Fibroblast of lung (primary cell): ENCODE measurements at places on chromosomes 3 and 15. TPM values are rescaled to one million over a fixed set of nuclear protein-coding genes. Genes with fewer than 3 reads are reported as not detected.

Gene MUSTN1
- total RNA-seq = not detected in 2 replicates

Gene RRP9
- 19.7 and 29.5 TPM in 2 replicates for total RNA-seq

Gene SIDT1
- not detected in 2 replicates for total RNA-seq

Gene TPRG1
- 0.99 and 1.8 TPM in 2 replicates for total RNA-seq

Gene SLC22A13
- 0.26 and 0.33 TPM in 2 replicates for total RNA-seq

Gene DALRD3
- 53.4 and 70.2 TPM in 2 replicates for total RNA-seq

Gene RYR3
- total RNA-seq = 0.17 and 0.26 TPM in 2 replicates

Gene SPATA12
- not detected in 2 replicates for total RNA-seq

Gene CD276
- 65.7 and 88.5 TPM in 2 replicates for total RNA-seq

Gene CADM2
- under 0.01 TPM in 1 of 2 replicates, not detected in the other for total RNA-seq

Gene A4GNT
- not detected in 2 replicates for total RNA-seq

- DNase-seq = no peak
Observed at GRCh38 chr15:92166029-92166428, 227.7 kb upstream of the ST8SIA2 start.

- no peak for DNase-seq
Observed at GRCh38 chr15:56913670-56914069, 4.8 kb upstream of the TCF12 start.

GRCh38 chr3:63912768-63913588 is 795 bp upstream of the SCAANT1 start:
- DNase-seq = peak; percentile 52

GRCh38 chr15:91862891-91863504 is 9.5 kb downstream of the SLCO3A1 start:
- DNase-seq = no peak

DNA sequence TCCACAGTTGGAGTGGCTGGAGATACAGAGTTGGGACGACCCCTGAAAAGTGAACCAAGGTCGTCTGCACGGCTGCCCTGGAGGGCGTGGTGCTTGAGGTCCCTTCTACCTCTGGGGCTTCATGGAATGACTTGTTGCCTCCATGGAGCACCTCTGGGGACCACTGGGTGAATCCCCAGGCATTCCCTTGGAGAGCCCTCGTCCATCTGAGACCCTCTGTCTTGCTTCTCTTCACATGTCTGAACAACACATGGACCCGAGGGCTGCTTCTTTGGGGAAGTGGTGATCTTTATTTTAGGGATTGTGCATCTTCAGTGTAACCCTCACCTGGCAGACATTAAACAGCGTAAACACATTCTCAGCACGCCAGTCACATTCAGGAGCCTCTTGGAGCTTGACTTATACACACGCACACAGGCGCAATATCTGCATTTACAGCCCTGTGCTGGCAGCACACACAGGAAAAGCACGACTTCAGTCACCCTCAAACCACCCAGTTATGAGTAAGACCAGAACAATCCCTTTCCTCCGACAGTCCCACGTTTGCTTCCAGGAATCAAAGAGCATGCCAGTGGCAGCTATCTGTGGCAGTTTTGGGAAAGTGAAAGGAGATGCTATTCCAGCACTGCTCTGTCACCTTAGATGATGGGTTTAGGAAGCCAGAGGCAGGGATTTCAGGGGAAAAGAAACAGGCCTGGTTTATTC is 12.6 kb downstream of the FAM107A start:
- peak; percentile 57 for DNase-seq

DNA sequence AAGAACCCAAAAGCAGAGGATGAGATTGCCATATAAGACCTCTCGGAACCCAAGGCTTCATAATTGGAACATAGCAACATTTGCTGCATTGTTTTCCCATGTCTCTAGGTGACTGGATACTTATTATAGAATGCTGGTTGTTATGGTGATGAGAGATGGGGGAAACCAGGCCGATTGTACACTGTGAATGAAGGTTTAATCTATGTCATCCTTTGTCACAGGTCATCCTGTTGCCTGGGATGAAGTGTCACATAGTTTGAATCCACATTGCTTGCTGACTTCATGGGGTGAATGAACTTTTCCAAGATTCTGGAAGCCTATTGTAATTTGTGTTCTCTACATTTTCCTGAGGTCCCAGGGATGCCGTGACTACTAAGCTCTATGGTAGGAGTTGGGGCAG is 41.8 kb downstream of the CLEC3B start:
- no peak for DNase-seq

- no peak for DNase-seq
Observed at GRCh38 chr15:73717802-73718201, 33.6 kb downstream of the CD276 start.

GRCh38 chr3:183868796-183869195 is 15.9 kb downstream of the PARL start:
- DNase-seq = no peak

DNA sequence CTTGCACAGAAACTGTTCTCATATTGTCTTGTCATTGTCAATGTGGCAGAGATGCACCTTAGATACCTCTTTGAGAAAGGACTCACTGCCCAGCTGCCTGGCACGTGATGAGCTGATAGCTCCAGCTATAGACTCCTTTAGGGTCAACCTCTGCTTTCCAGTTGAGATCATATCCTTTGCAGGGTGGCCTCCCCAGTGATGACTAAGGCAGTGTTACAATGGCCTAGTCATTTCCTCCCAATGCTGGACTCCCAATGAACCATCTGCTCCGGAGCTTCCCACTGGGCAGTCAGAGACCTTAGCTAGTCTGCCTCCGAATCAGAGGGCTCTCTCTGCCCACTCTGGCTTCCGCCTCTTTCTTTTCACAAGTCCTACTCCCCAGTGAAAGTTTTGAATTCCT is 79.5 kb downstream of the CHRD start:
- DNase-seq = peak; percentile 81

GRCh38 chr15:91864664-91865063 is 11.2 kb downstream of the SLCO3A1 start:
- no peak for DNase-seq

- DNase-seq = no peak
Observed at GRCh38 chr3:126672741-126673140, 17.8 kb upstream of the TXNRD3 start.

DNA sequence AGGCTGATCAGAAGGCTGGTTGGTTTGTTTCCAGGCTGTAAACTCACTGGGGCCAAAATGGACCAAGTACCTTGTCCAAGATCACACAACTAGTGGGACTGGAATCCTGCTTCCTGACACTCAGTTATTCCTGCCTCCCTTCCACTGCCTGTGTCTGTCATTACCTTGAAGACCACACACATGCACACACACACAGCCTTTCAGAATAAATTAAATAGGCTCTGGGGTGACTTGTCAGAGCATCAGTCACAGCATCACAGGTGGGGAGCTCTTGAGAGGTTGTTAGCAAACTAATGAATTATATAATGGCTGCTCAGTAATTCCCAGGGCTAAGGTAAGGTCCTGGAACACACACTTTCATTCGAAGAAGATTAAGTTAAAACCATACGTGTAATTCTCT is 231.8 kb downstream of the UACA start:
- no peak for DNase-seq

- DNase-seq = no peak
Observed at GRCh38 chr3:46286947-46287565, 44.8 kb downstream of the CCR3 start.

- peak; percentile 80 for DNase-seq
Observed at GRCh38 chr3:169454823-169455222, 208.7 kb downstream of the MECOM start.

GRCh38 chr3:131694376-131694775 is 191.6 kb upstream of the MRPL3 start:
- no peak for DNase-seq

GRCh38 chr3:127606981-127607595 is 8.9 kb downstream of the MCM2 start:
- DNase-seq = no peak

DNA sequence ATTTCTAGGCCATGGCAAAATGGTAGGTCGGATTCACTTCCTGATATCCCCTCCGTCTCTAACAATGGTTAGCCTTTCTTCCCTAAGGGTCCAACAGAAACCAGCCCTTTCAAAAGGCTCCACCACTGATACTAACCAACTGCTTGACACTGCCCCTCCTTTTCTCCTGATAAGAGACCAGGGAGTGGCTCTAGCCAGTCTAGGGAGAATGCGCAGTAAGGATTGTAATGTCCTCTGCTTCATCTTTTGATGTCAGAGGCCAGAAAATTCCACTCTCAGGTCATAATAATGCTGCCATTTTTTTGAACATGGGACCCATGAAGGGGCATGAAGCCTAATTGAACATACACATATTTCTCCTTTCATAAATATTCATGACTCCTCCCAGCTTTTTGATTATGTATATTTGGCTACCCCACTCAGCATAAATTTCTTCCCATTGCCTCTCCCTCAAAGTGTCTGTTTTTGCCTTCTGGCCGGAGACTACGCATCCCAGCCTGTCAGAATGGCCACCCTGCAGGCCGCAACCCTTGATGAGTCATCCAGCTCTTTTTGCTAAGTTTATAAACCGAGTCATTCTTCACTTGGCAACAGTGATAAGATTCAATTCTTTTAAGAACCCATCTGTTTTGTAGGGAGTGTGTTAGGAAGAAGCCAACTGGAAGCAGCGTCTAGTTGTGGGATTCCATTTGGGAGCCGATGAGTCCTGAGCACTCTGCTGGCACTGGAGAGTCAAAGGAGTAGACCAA is 189.0 kb upstream of the MCTP2 start:
- DNase-seq = peak; percentile 64

DNA sequence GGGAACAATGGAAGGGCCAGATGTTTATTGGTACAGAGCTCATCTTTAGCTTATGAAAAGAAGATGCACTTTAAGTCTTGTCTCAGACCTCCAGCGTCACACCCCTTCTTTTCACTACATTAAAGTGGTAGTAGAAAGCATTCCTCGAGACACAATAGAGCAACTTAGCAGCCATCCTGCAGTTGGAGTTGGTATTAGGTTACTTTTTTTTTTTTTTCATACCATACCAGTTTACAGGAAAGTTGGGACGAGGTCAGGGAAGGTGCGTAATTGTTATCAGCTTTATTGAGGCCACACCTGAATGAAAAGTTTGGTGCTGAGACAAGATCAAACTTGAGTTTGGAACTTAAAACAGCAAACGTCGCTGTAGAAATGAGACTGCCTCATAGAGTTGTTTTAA is 203.8 kb downstream of the SOX2 start:
- no peak for DNase-seq

GRCh38 chr15:52784799-52785671 is 5.1 kb downstream of the ONECUT1 start:
- DNase-seq = no peak

DNA sequence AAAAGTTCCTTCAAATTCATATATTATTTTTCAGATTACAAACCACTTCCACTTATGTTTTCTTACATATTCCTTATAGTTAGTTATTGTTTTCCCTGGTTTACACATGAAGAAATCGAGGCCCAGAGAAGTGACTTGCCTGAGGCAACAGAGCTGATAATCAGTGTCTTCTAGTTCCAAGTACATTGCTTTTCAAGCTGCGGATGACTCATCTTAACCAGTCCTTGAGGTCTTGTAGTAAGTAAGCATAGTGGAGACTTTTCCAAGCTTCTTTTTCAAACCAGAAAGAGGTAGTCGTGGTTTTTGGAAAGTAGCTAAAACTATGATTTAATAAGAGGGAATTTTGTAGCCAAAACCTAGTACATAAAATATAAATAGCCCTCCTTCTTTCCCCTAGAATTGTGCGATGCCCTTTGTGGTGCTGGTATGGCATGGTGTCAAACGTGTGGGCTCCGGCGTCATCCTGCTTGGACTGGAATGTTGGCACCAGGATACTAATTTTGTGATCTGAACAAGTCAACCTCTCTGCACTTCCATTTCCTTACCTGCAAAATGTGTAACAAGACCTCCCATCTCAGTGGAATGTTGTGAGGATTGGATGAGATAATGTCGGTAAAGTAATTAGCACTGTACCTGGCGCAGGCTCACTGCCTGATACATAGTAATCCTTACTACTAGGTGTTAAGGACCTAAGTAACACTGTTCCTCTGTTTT is 19.0 kb upstream of the DLG1 start:
- peak; percentile 90 for DNase-seq

- no peak for DNase-seq
Observed at GRCh38 chr3:59772416-59773408, 722.9 kb upstream of the CFAP20DC start.

DNA sequence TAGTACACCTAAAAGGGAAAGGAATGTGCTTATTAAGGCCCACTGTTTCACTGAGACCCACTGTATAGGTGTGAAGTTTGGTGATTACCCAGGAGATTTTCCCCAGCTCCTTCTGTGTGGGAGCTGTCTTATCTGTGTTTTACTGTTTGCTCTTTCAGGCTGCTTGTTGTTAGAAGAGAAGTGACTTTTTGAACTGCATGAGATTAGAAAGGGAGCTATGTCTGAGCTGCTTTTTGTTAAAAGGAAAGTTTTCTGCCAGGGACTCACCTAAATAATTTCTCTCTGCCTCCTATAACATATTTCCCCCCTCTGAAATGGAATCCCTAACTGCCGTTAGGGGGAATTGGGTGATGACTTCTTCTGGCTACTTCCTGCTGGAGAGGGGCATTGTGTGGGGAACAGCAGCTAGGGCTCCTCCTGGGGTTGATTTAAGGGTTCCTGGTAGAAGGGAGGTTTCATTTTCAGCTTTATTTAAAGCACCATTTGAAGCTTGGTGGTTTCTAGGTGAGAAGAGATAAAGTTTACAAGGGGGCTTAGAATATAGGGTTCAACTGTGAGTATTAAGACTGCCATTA is 77.1 kb upstream of the ATP11B start:
- no peak for DNase-seq

DNA sequence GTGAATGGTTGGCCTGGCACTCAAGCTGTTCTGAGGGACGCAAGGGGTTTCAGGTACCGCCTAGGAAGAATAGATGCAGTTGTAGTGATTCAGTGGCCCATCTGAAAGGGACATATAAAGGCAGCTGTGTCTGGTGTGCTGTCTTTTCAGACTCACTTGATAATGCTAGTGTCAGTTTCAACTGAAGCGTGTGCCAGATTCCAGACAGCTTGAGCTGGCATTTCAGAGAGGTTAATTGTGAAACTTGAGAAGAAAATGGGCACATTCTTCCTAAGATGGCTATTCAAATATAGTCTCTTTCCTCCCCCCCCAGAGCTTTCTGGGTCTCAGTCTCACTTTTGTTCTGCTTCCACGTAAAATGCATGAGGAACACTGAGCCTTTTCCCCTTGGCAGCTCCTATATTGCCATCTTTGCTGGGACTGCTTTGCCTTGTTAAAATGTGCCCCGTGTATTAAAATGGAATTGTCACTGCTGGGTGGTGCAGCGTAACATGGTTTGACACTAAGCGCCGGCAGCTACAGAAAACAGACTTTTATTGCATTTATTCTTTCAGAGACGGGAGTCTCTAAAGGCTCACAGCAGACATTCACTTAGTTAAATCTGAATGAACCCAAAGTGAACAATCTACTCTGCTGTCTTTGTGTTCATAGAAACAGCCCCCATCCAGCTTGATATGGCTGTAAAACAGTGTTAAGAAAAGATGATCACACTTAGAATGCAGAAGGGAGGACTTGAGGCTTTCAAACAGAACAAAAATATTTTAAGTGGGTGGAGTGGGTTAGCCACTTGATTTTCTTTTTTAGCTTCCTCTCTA is 478.7 kb downstream of the RBMS3 start:
- DNase-seq = peak; percentile 66

DNA sequence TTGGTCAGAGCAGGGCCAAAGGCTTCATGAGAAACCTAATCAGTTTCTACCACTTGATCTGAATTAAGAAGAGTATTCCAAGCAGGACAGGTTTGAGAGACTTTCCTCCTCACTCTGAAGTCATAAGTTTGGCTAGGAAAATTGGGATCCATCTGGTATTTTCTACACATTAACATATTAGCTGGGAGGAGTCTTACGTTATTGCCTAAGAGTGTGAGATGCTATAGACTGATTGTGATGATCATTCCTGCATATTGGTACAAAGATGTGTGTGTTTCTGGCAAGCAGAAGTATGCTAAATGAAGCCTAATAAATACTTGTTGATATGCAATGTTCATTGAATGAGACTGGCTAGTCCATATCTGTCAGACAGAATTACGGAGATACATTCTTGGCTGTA is 73.5 kb upstream of the RASGRP1 start:
- DNase-seq = no peak

- no peak for DNase-seq
Observed at GRCh38 chr3:72475258-72476138, 372.7 kb downstream of the SHQ1 start.
